Retina (tissue), 1 donor: ENCODE measurements at places on chromosomes 5 and 9.

DNA sequence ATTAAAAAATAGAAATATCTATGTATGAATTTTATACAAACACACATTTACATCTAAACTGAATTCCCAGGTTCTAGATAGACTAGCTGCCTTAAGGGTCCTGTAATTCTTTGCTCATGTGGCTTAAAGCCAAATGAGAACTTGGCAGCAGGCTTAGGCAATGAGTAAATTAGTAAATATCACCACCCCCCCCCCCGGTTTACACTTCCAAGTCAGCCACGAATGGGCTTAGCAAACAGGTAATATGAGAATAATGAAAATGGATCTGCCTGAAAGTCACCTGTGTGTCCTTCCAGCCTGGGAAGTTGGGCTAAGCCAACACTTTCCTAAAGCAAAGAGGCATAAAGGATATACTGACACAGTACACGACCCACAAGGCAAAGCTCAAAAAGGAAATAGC is 108.6 kb downstream of the KLHL3 start:
- DNase-seq = no peak

DNA sequence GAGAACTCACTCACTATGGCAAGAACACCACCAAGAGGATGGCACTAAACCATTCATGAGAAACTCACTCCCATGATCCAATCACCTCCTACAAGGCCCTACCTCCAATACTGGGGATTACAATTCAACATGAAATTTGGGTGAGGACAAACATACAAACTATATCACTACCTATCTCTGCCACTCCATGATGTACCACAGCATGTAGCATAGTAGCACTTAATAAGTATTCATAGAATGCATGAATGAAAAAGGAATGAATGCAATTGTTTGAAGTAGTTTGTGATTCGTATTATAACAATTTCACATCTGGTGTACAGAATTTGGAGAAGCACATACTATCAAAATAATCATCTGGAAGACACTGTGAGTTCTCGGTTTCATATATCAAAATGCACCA is 27.9 kb upstream of the SLC24A2 start:
- no peak for DNase-seq

GRCh38 chr9:77800924-77801551 is 152.9 kb upstream of the GNA14 start:
- DNase-seq = no peak

GRCh38 chr5:95262933-95263660 is 21.8 kb downstream of the MCTP1 start:
- no peak for DNase-seq

GRCh38 chr5:150253416-150254208 is 36.0 kb downstream of the CAMK2A start:
- DNase-seq = no peak

DNA sequence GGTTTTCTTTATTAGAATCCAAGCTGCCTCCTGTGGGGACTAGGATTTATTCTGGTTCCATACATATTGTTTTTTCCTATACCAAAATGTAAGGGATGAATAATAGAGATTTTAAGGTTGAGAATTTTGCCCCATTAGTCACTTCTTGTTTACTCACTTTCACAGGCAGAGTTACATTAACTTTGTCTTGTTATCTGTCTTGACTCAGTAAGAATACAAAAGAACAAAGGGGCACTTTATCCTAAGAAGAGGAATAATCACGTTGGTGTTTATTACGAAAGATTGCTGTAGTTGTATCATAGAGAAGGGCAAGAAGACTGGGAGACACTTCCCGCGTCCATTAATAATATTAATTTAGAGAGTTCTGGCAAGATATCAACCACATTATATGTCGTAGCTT is 599.7 kb upstream of the FTMT start:
- DNase-seq = no peak

DNA sequence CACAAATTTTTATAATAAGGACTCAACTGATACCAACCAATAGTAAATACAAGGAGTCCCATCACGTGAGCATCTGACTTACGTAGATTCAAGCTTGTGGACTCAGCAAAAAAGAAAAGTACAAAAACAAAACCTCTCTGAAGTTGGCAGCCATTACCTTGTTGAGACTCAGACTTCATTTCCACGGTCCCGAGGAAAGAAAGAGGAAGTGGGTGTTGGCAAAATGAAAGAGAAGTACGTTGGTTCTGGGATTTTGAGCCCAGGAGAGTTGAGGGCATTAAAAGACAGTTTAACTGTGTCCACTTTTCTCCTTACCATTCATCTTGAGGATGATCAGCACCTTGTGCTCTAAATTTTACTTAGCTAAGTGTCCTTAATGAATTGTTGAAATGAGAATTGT is 26.7 kb downstream of the NCBP1 start:
- DNase-seq = no peak

GRCh38 chr5:122022966-122023365 is 55.1 kb downstream of the LOX start:
- no peak for DNase-seq

- DNase-seq = no peak
Measured at GRCh38 chr5:43152946-43153345, 32.2 kb downstream of the ZNF131 start.

DNA sequence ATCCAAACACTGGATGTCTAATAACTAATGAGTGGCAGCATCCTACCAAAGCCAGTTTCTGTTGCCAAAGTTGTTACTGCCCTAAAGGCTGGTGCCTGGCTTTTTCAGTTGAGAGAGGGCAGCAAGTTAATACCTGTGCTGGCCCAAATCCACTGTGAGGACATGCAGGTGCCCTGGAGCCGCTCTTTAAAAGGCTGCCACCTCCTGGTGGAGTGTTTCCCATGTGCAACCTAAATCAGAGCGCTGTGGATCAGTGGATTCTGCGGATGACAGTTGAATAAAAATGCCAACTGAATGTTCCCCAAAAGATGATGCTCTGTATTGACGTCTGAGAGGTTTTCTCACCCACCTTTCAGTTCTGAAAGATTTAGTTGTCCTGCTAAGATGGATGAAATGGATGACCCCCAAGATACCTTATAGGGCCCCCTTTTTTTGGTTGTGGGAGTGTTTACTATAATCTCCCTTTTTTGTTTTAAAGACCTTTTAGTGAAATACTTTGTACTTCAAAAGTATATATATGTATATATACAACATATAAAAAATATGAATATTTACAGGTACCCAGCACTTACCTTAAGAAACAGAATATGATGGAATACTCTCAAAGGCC is 146.4 kb downstream of the EGFLAM start:
- no peak for DNase-seq

DNA sequence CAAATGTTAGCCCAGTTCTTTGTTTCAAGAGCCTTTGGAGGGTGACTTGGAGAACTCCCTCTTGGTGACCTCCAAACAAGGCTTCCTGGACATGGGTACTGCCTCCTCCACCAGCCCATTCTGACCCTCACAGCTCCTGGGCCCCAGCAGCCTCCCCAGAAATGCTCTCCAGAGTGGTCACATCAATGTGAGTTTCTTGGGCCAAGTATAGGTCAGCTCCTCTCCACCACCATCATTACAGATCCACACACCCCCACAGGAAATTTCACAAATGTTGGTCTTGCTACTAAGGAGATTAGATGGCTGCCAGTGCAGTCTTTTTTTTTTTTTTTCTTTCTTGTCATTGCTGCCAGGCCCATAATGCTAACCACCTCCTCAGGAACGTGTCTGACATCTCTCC is 410.7 kb downstream of the DTWD2 start:
- no peak for DNase-seq

DNA sequence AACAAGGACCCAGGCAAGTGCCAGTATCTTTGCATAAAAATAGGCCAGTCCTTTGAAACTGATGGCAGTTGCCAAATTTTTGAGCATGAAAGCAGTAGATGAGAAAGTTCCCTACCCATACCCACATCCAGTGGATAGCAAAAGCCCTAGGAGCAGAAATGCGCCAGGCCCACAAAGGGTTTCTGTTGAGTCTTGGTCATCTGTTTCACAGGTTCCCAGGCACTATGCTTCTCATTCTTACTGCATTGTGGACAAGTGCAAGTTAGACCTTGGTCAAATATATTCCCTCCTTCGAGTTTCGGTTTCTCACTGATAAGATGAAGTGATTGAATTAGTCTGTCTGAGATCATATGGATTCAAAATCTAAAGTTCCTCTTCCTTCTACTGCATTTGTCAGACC is 152.3 kb downstream of the NR3C1 start:
- no peak for DNase-seq

GRCh38 chr9:114126247-114127060 is 27.4 kb upstream of the KIF12 start:
- DNase-seq = no peak

GRCh38 chr9:112433499-112434392 is 52.9 kb upstream of the KIAA1958 start:
- DNase-seq = no peak

GRCh38 chr9:124496075-124496449 is 11.1 kb downstream of the NR5A1 start:
- no peak for DNase-seq

DNA sequence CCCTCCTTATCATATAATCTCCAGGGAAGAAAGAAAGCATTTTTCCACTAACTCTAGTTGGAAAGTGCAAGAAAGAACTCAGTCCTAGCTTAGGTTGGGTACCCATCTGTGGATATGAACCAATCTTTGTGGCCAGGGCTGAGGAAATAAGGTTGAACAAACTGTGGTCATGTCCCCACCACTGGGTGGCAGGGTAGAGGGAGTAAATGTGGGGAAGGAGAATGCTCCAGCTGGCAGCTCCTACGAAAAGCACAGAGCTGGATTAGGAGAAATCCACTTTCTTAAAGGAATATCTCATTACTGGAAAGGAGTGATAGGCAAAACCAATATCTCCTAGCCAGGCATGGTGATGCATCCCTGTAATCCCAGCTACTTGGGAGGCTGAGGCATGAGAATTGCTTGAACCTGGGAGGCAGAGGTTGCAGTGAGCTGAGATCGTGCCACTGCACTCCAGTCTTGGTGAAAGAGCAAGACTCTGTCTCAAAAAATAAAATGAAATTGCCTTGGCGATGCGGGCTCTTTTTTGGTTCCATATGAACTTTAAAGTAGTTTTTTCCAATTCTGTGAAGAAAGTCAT is 175.1 kb downstream of the CCDC192 start:
- peak; percentile 11 for DNase-seq

DNA sequence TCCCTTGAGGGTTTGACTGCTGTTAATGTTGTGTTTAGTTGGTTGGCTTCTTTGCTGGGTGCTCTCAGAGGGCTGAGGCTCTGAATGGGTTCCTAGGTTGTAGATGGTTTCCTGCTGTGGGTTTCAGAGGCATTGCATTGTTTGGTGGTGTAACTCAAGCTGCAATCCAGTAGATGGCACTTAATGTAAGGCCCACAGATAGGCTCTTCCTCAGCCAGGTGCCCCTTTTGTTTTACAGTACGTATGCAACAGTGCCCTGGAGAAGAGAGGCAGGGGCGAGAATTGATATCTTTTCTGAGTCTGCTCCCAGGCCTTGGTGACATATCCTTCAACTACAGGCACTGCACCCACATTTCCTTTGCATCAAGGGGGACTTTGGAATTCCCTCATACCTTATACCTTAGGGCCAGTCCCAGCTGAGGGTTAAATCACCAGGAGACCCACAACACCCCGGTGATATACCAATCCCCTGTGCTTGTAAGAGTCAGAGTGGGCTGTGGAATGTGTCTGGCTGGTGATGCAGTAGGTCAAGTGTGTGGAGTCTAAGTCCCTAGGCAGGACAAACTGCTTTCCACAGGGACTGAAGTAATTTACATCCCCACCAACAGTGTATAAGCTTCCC is 7.0 kb upstream of the UGT3A2 start:
- DNase-seq = no peak
